ENCODE measurements at places on chromosomes 3 and 15.

DNA sequence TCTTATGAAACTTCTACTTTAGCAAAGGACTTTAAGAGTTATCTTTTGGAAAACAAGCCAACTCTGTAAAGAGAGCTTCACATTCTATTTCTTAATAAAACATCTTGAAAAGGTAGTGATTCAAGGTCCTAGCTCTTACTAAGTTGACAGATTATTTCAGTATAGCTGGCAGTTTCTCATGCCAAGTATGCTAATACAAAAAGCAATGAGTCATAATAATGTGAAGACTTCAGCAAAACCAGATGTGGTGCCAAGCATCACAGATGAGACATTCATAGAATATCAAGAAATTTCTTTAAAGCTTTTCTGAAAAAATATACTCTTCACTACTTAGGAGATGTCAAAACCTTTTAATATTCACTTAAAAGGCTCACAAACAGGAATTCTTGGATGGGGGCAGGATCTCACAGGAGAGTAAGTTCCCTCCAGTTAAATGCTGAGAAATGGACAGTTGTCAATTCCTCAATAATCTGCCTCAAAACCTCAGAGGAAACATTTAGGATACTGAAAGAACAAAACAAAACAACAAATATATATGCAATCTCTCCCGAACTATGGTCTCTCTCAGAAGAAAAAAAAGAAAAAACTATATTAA is 45.6 kb downstream of the DCBLD2 start:
- no peak overlapping the region for H3K4me3 ChIP-seq
- DNase-seq = no peak
- no peak overlapping the region for H3K27ac ChIP-seq
- peaks cover 3% of the 10 kb centered on the region for H3K36me3 ChIP-seq
- H3K4me1 ChIP-seq = no peaks in the 10 kb centered on the region

DNA sequence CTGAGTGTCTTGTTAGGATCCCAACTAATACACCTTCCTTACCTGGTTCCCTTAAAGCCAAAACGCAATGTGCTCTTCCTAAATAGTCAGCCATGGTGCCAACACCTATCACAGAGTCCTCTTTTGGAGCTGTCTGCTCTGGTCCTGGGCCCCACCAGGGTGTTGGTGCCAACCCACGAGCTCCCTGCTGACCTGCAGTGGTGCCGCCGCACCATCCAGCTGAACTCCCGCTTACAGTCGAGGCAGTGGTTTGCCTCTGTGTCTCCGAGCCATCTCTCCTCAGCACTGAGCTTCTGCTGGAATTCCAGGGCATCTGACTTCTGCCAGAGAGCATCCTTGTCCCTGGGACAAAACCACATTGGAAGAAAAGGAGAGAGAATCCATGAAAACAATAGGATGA is 15.9 kb downstream of the CXCR6 start:
- peaks cover 96% of the 10 kb centered on the region for H3K36me3 ChIP-seq
- no peak overlapping the region for H3K4me3 ChIP-seq
- DNase-seq = no peak
- H3K27ac ChIP-seq = no peak overlapping the region
- peaks cover 4% of the 10 kb centered on the region for H3K4me1 ChIP-seq

- H3K4me3 ChIP-seq = no peak overlapping the region
- no peak overlapping the region for H3K27ac ChIP-seq
- DNase-seq = no peak
- no peaks in the 10 kb centered on the region for H3K36me3 ChIP-seq
- H3K27me3 ChIP-seq = no peaks in the 10 kb centered on the region
Measured at GRCh38 chr15:50224606-50225005, 40.9 kb downstream of the HDC start.

- peaks cover 2% of the 10 kb centered on the region for H3K4me1 ChIP-seq
- no peak overlapping the region for H3K27ac ChIP-seq
- H3K27me3 ChIP-seq = peaks cover 8% of the 10 kb centered on the region
Measured at GRCh38 chr3:39260957-39261356, 18.9 kb downstream of the CX3CR1 start.

Data from neuronal stem cell (in vitro differentiated cells).